BJ (cell line): ENCODE measurements at places on chromosomes 2 and 18. TPM values are rescaled to one million over a fixed set of nuclear protein-coding genes. Genes with fewer than 3 reads are reported as not detected.

DNA sequence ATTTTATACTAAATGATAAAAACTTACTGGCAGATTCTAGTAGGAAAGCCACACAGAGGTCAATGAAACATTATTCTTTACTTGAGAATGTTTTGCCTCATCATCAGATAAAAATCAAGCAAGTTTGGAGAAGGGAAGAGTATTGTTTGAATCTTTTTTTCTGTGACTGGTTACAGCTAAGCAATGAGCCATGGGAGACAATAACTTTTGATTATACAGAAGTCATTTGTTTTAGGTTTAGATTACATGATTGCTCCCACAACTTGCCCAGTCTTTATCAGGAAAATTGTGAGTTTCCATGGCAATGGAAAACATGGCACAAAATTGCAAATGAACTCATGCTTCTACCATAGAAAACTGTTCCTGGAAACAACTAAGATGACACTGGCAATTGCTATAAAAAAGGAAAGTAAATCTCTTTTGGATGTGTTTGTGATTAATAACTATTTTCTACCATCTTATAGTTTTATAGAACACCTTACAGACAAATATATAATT lies 476.8 kb downstream of the MBD2 start:
- DNase-seq: no peak

DNA sequence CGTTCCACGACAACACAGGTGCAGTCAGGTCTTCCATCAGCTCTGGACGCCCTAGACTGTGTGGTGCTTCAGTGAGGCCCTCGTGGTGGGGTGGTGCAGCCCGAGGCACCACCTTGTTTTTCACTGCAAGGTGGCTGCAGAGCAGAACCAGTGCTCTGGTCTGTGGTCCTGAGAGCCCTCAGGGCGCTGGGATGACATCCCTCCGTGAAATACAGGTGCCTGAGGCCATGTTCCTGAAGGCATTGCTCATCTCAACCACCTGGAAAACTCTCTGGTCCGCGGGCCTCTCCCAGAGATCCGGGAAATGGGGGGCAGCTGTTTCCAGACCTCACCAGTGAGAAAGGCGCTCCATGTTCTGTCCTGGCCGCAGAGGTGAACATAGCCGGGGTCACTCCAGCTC lies 119.2 kb downstream of the ACOXL start:
- no peak for DNase-seq

- DNase-seq: no peak
These were observed 157.0 kb upstream of the HS6ST1 start for GRCh38 chr2:128475427-128476211.

GRCh38 chr2:111946294-111947114 lies 48.1 kb downstream of the MERTK start:
- peak; percentile 46 for DNase-seq

DNA sequence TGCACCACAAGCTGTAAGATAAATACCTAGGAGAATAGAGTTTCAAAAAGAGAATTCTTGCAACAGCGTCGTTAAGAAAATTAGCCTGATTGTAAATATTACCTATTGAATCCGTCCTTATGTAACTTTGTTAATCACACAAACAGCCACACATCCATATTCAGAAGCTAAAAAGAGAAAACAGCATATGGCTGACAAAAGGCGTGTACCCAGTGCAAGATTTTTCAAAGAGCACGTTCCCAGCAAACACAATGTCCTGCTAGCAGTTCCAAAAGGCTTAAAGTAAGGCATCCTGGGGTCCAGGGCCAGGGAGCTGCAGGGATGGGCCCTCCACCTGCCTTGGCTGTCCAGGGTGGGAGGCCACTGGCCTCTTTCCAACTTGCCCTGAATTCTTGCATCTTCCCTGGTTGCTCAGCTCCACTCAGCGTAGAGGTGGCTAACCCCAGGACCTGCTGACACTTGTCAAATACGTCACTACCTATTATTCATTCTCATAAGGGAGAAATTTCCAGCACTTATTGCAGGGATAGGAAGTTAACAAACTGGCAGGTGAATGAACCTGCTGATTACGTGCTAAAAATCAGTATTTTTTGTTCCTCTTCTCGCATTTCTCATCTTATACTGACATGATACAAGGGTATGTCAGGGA lies 102.1 kb upstream of the NEDD4L start:
- no peak for DNase-seq

DNA sequence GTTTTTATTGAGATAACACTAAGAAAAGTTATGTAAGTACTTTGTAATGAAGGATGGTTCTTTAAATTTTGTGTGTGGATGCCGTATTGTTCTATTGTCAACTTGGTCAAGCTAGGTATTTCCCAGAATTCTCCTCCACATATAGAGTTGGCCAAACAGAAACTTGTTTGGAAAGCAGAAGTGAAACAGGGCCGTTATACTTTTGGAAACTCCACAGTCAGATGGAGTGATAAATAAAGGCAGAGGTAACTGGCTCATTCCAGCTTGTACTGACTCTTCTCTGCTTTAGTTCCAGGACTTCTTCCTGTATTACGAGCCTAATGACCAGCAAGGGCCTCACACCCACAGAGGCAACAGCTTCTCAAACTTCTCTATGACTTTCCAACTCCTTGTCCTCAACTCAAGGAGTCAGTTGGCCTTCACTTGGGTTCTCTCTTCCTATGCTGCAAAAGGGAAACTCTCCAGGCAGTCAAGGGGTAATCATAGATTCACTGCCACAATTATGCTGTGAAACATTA lies 16.4 kb upstream of the STARD7 start:
- DNase-seq: no peak

DNA sequence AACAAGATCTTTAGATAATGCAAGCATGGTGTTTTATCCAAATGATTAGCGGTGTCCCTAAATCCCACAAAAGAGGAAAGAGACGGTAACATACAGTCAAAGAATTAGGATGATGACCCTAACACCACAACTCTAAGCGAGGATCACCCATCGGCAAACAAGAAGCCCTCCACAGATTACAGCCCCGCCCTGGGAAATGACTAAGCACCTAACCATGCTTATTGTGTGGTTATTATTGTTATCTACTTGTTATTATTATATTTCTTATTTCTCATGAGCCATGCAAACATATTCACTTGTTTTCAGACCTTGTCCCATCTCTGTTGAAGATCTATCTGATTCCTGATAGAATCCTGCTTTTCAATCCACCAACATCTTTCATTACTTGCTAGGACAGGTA lies 651.3 kb downstream of the NYAP2 start:
- DNase-seq: no peak

DNA sequence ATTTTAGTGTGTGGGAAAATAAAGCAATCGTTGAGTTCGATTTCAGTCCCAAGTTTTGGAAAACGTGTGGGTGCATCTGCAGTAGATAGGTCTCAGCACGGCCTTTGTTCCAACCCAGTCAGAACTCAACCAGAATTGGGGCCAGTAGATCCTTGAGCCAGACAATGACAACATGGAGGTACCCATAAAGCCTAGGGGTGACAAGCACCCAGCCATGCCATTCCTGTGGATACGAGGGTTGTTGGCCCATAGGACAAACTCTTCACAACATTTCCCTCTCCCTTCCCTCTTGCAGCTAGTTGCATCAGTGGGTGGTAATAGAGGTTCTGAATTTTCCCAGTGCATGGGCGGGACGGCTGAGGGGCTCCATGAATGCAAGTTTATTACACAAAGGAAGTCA lies 60.1 kb downstream of the ST3GAL5 start:
- DNase-seq: no peak

DNA sequence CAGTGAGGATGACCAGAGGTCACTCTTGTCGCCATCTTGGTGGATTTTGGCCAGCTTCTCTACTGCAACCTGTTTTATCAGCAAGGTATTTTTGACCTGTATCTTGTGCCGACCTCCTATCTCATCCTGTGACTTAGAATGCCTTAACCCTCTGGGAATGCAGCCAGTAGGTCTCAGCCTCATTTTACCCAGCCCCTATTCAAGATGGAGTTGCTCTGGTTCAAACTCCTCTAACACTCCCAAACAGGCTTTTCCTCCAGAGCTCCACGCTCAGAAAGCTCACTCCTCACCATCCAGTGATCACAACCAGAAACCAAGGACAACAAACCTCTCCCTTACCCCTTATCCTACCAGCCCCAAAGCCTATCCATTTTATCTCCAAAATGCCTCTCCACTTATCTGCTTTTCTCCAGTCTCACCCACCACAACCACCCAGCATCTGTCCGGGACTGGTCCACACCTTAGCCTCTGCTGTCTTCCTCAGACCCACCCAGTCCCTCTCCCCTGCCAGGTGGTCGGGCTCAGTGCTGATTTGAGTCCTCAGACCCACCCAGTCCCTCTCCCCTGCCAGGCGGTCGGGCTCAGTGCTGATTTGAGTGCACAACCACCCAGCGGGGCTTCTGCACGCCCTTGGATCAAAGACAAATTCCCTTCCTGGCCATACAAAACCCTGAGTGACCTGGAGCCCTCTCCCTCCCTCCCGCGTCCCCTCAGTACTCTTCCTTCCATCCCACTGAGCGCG lies 11.7 kb upstream of the SMAD7 start:
- no peak for DNase-seq

GRCh38 chr2:137123226-137123625 lies 357.9 kb downstream of the THSD7B start:
- DNase-seq: no peak

DNA sequence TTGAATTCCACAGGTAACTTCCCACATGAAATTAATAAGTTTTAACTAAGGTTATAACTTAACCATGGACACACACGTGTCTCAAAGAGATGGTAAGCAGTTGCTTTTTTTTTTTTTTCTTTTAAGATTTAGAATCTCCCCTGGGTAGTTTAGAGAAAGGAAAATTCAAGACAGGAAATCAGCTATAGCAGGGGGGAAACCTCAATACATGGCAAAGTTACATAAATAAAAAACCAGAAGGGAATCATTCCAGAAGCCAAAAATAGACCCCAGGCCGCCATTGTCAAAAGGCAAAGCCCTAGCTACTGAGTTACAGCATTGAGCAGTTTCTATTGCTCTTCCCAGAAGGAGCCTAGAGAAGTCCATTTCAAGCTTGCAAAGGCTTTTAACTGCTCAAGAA lies 91.5 kb upstream of the ZNF236 start:
- no peak for DNase-seq

- no peak for DNase-seq
These were observed 87.2 kb downstream of the LONRF2 start for GRCh38 chr2:100235098-100235497.

DNA sequence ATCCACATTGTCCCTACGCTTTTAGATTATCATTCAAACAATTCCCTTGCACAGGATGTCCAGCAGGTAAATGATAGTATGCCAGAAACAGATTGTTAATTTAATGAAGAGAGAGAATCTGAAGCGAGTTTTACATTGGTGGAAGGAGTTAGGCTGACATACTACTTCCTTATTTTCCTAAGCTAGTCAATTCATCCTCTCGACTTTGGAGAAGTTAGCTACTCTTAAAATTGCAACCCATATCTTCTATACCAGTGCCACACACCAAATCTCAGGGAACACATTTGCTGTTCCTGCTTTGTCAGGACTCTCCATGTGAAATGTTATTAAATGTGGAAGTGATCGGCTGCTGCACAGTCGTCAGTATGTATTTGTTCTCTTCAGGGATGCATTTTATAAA lies 249.2 kb downstream of the NAPG start:
- no peak for DNase-seq

DNA sequence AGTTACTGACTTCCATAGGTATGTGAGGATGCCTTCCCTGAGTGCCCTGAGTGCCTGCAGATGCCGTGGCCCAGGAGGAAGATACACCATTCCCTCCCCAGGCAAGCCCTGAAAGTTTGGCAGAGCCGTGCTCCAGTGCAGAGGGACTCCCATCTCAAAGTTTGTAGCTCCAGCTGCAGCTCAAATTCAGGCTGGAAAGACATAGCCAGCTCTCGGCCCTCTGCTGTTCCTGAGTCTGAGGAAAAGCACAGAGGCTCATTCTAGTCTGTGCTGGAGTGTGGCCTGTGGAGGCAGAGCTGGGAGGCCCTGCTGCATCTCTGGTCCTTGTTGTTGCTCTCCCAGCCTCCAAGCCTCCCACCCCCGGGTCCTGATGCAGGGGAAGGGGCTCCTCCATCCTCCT lies 15.9 kb upstream of the TPO start:
- DNase-seq: no peak

- no peak for DNase-seq
These were observed 34.3 kb downstream of the DARS1 start for GRCh38 chr2:135951041-135951583.

- no peak for DNase-seq
These were observed 2.9 kb upstream of the SLC9A4 start for GRCh38 chr2:102470168-102470567.

- no peak for DNase-seq
These were observed 430.2 kb downstream of the EIPR1 start for GRCh38 chr2:2947406-2947805.

GRCh38 chr2:38947241-38948239 lies 57.9 kb downstream of the ARHGEF33 start:
- DNase-seq: no peak

Gene OSR1
- 4.3 and 6.7 TPM in 2 replicates for polyA plus RNA-seq

Gene DSEL
- 19.9 and 44.5 TPM in 2 replicates for polyA plus RNA-seq

Gene RAB6D
- not detected in 2 replicates for polyA plus RNA-seq

Gene HOXD13
- 0.43 and 0.71 TPM in 2 replicates for polyA plus RNA-seq

Gene ST8SIA3
- polyA plus RNA-seq: not detected in 2 replicates

Gene MC4R
- not detected in 2 replicates for polyA plus RNA-seq

Gene MYO1B
- 87.2 and 122 TPM in 2 replicates for polyA plus RNA-seq

Gene GYPC
- polyA plus RNA-seq: 164 and 236 TPM in 2 replicates

Gene SLC11A1
- 0.05 and 0.23 TPM in 2 replicates for polyA plus RNA-seq

Gene MROH2A
- not detected in 2 replicates for polyA plus RNA-seq
